ENCODE measurements at places on chromosomes 2 and 18.

DNA sequence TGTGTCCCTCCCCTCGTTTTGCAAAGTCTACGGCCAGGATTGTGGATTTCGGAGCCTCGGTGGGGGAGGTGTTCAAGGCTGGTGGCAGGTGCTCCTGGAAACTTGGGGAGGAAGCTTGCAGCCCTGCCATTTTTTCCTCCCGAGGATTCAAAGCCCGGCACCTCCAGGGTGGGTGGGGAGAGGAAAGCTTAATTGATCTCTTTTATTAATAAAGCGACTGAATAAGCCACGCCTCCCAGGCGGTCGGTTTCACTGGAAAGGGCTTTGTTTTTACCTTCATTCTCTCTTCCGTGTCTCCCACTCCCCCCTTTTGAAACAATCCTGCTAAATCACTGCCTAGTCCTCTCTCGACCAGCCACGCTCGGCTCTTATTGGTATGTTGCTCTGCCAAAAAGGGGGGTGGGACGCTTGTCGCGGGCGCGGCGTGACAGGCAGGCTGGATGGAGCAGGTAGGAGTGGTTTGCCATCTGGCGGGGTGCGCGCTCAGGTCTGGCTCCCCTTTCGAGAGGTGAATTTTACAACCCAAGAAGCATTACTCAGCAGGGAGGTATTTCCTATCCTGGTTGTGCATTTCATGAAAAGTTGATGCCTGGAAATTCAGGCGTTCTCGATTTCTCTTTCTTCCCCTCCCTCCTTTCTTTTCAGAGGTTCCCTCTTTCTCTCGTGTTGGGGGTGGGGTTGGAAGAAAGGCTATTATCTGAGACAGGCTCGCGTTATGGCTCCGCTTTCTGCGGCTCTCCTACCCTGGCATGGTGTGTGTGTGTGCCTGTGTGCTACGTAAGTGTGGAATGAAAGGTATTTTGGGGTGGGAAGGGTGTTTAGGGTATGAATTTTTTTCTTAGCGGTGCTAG lies 1.4 kb downstream of the NEDD4L start:
- no peak for DNase-seq

DNA sequence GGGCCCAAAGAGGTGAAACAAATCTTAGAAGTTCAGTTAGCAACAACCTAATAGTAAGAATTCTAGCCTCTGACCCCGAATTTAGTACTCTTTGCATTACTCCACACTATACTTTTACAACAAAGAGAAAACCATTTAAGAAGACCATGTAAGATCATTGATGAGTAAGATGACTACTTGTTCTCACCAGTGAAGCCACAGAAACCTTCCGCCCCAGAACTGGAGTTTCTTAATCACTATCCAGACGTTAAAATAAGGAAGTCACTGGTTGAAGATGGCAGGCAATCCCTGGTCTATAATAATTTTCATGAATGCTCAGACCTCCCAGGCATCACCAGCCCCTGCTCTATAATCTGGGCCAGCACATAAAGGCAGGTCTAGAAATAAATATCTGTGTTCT lies 95.0 kb downstream of the TMEM163 start:
- DNase-seq, result no peak

GRCh38 chr2:105114551-105114950 lies 76.7 kb downstream of the MRPS9 start:
- no peak for DNase-seq

DNA sequence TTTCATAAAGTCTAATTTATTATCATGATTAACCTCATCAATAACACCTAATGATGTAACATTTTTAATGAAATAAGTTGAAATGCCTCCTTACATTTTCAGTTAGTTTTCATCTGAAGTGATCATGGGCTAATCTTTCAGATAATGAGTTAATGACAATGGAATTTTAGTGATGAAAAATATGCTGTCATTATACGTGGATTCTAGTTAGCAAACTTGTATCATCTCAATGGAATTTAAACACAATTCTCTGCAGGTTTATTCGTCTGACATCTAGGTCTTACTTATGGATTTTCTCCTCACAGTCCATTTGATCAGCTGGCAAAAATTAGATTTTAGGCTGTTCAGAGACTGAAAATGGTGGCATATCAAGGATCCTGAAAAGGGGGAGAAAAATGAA lies 885.0 kb downstream of the SLC4A3 start:
- DNase-seq, result no peak

DNA sequence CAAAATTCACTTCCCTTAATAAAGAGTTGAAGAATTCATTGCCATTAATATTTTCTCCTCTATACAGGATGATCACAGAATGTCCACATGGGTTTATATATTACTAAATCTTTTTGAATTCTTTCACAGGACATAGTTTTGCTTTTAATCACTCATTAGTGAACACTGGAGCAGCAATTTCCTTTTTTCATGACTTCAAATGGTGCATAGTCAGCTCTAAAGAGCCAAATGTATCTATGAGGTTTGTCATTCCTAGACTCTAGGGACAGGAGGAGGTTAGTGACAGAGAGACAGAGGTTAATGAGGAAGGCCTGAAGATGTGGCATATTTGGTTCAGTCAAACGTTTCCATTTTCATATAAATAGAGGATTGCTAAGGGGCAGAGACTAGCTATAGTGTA lies 111.8 kb downstream of the FSHR start:
- DNase-seq, result no peak

GRCh38 chr2:119463136-119463535 lies 31.5 kb downstream of the TMEM37 start:
- no peak for DNase-seq

DNA sequence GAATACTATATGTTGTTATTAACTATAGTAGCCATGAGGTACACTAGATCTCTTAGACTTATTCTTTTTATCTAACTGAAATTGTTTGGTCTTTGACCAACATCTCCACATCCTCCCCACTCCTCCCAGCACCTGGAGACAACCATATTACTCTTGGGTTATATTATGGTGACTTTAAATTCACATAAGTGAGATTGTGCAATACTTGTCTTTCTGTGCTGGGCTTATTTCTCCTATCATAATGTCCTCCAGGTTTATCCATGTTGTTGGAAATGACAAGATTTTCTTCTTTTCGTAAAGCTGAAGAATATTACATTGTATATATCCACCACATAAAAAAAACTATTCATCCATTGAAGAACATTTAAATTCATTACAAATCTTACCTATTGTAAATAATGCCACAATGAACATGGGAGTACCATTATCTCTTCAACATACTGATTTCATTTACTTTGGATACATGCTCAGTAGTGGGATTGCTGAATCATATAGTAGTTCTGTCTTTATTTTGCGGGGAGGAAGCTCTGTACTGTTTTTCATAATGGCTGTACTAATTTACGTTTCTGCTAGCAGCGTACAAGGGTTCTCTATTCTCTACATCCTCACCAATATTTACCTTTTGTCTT lies 159.2 kb upstream of the SCN7A start:
- no peak for DNase-seq

GRCh38 chr2:157107460-157107859 lies 150.0 kb upstream of the GALNT5 start:
- no peak for DNase-seq

- no peak for DNase-seq
Measured at GRCh38 chr2:64214281-64215115, 70.3 kb upstream of the PELI1 start.

DNA sequence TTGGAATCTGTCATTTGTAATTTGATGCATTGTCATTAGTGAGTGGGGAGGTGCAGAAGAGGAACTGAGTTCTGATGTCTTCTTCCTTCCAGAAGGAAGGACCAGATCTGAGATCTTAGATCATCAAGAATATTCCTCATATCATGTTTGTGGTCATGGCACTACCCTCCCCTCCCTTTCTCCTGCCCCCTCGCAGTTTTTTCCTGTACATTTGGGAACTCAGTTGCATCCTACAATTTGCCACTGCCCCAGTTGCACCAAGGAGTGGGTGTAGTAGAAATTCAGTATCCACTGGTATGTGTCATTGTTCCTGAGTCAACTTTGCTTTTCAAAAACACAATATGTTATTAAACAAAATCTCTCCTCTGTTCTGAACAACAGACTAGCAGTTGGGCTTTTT lies 26.6 kb upstream of the ACVR1 start:
- no peak for DNase-seq

GRCh38 chr2:53969968-53970723 lies 647 bp downstream of the PSME4 start:
- DNase-seq, result no peak

DNA sequence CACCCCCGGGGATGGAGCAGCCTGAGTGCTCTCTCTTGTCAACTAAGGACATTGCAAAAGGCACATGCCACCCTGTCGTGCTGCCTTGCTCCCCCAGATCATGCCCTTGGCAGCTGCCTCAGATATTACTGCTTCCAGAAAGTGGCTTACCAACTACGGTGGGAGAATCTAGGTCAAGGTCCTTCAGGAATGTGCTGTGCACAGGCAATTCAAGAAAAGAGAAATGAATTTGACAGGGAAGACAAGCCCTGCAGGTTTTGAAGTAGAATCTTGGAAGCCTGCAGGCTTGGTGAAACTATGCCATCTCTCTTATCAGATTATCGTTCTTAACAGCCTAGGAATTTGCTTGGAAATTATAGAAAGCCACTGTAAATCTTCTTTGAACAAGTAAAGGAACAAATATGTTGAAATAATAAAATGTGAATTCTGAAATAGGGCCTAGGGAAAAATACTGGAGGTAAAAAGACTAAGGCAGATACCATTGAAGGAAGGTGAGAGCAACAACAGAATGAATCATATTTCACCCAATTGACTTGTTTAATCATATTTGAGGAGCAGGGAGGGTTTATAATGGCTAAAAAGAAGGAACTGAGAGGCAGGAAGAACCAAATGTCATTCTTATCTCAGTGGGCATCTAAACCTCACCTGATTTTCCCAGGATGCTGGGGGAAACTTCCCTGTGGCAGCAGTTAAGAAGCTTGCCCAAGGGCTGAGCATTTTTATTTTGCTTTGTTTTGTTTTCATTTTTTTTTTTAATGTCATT lies 94.0 kb upstream of the GLS start:
- no peak for DNase-seq

DNA sequence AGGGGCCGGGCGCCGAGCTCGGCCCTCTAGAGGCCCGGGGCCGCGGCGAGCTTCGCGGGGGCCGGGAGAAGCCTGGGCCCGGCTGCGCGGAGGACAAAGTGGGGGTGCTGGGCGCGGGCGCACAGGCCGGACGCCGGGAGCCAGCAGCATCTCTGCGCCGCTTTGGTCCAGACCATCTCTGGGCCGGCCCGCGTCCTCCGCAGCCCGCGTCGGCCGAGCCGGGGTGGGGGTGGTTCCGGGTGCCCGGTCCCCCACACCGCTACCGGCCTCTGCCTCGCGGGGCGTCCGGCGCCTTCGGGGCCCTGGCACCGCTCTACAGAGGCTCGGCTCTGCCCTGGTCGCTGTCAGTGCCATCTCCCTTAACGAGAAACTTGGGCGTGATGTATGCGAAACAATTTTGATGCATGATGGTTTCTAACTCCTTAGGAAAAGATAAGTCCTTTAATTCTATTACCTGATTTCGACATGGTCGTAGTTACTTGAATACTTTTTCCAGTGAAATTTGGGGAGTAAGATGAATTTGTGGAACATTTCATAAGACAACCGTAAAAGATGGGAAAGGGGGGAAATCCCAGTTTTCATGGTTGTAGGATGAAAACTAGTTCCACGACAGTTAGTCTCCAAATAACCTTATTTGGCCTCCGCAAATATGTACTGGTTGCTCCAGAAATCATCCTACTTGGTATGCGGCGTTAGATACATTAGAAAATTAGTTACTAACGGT lies 562 bp downstream of the TWSG1 start:
- DNase-seq, result peak; percentile 19
